ENCODE measurements at places on chromosomes 4 and X.

DNA sequence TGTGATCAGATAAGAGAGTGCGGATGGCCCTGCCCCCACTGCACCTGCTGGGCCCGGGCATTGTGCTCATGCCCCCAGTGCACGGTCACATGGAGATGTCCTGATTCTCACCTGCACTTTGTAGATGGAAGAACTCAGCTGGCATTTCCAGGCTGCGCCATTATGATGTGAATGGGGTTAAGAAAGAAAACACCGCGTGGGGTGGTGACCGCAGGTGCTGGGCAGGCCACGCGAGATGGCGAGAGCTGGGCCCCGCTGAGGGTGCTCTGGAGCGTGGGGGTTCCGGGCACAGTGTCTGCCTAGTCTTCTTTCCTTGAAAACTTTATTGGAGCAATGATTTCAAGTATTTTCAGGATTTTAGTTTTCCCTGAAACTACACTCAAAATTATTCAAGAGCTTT lies 17.8 kb upstream of the HGFAC start:
- DNase-seq: no peak

DNA sequence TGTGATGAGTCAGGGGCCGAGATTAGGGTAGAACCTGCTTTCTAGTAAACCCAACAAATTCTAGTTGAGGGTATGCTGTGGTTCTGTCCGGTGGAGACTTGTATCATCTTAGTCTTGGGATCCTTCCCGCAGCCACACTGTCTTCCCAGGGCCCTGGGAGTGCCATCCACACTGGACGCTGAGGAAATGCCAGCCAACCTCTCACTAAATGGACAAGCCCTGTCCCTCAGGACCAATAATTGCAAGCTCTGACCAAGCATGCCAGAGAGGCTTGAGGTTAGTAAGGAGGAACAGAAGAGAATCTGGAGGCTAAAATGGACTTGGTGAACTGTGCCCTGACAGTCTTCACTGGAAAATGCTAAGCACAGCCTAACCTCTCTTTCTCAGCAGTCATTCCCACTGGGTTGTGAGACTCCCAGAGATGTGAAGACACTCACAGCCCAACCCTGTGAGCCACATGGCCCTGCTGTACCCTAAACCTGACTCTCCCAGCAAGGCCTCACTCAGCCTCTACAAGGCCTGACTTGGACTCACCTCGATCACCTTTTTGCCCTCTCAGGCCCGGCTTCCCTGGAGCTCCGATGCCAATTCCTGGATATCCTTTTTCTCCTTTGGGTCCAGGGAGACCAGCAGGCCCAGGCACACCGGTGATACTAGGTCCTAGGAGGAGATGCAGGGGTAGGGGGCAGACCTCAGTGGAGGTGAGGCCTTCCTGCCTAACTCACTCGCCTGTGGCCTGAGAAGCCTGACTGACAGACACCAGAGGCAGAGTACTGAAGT lies 77.6 kb downstream of the ATG4A start:
- no peak for DNase-seq

- no peak for DNase-seq
Observed at GRCh38 chr4:19038231-19038630, 1016.7 kb upstream of the LCORL start.

DNA sequence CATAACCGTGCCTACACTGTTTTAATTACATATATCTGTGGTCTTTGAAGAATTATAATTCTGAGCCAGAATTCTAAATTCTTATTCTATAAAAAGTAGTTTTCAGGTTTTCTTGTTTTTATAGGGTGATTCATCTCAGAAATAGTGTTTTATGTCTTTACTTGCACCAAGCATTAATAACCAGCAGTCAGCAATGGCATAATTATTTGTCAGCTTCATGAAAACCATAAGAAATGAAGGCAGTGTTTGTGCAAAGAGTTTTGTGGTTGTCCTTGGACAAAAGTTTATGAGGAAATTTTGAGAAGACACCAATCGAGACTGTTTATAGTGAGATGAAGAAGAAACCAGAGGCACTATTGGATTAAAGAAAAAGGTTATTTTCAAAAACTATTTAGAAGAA lies 37.2 kb downstream of the EDNRA start:
- no peak for DNase-seq

- no peak for DNase-seq
Observed at GRCh38 chrX:101411984-101412383, 4.0 kb downstream of the HNRNPH2 start.

DNA sequence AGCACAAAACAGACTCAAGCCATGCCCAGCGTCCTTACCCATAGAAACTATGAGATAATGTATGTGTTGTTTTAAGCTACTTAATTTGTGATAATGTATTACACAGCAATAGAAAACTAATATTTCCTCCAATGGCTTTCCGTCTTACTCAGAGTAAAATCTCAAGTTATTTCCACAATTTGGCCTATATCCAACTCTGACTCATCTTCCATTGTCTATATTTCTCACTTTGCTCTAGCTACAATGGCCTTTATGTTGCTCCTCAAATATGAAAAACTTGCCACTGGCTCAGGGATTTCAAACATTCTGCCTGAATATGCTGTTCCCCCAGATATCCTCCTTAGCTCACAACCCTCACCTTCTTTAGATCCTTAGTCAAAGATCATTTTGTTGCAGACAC lies 31.6 kb downstream of the IQCM start:
- no peak for DNase-seq

GRCh38 chrX:129781680-129782495 lies 2.1 kb downstream of the SASH3 start:
- DNase-seq: no peak

GRCh38 chrX:102154218-102154860 lies 1.4 kb downstream of the BEX5 start:
- no peak for DNase-seq

- DNase-seq: no peak
Observed at GRCh38 chr4:17469931-17470674, 41.8 kb downstream of the QDPR start.

DNA sequence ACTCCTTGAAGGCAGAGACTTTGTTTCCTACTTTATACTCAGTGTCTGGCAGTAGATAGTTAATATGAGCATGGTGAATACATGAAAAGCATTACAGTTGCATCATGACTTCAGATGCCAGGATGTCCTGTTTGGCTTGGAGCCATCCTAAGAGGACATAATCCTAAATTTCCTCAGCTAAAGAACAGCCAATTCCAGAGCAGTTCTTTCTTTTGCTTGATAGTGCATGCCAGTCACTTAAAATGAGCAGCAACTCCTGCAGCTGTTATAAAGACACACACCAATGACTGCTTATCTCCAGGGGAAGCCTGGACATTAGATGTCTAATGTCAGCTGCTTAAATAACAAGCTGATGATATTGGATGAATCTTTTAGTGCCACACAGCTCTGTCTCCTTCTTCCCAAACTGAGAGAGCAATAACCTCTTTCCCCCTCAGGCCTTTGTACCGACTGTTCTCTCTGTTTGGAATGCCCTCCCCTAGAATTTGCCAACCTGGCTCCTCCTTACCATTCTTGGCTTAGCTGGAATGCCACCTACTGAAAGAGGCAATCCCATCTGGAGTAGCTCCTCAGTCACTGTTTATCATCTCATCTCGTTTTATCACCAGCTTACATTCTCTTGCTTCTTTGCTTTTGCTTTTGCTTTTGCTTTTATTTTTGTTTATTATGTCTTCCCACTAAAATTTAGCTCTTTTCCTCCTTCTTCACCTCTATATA lies 100.8 kb upstream of the USP38 start:
- no peak for DNase-seq

DNA sequence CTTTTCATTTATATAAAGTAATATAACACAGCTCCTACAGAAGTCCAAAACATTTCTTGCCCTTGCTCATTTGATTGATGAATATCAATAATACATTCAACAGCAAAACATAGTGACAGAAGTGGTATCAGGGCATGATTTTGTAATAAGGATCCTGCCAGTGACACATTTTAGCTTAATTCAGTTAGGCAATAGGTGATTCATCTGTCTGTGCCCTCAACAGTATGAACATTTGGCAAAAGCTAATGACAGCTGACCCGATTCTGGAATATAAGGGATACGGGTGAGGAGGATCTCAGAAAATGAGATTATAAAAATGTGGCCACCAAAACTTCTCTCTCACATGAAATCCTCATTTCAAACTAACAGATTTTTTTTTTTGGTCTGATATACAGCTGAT lies 294.0 kb downstream of the CAMK2D start:
- no peak for DNase-seq

DNA sequence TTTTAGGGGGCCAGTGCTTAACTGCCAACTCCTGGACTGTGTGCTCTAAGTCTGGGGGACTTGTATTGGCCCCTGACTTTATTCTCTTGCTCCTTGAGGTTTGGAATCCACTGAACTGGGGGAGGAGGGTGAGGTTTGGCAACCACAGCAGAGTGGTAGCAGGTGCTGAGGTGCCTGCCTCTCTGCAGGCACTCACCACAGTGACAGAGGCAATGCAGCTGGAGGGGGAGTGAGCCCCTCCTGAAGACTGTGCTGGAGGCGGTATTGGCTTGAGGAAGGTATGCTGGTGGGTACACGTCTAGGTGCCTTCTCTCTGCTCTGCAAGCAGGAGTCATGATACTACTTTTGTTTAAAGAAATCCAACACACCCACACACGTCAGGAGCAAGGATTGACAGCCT lies 24.6 kb downstream of the CFAP299 start:
- no peak for DNase-seq

DNA sequence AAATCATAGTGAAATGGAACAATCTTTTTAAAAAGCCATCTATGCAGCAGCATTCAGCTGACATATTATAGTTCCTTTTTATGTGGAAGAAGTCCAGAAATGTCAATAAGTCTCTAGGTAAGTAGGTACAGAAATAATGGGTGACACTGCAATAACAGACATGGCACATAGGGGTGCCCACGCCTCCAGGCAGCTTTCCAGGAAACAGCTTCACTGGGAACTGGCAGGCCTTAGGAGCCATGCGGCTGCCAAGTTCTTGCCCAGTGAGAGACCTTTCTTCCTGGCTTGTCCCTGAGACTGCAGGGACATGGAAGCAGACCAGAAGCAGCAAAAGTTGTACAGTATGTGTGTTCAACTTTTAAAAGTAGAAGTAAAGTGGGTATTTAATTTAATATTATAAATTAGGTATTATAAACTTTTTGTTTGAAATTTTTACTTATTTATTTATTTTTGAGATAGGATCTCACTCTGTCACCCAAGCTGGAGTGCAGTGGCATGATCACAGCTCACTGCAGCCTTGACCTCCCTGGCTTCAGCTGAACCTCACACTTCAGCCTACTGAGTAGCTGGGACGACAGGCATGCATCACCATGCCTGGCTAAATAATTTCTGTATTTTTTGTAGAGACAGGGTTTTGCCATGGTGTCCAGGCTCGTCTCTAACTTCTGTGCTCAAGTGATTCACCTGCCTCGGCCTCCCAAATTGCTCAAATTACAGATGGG lies 12.1 kb upstream of the ETNPPL start:
- no peak for DNase-seq

GRCh38 chrX:112636951-112637581 lies 42.7 kb downstream of the LHFPL1 start:
- DNase-seq: no peak

DNA sequence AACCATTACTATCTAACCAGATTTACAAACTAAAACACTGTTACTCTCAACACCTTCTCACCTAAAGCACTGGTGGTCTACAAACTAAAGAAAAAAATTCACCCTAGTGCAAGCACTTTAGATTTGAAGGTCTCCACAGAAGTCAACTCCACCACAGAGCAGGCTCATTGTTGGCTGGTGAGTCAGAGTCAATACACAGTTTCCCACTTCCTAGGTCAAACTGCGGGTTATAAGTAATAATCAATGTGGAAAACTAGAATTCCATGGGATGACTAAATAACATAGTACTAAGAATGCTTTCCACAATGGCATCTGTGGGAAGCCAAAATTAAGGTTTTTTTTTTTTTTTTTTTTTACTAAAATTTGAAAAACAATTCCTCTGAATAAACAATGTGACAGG lies 191.8 kb downstream of the PDGFC start:
- DNase-seq: no peak

DNA sequence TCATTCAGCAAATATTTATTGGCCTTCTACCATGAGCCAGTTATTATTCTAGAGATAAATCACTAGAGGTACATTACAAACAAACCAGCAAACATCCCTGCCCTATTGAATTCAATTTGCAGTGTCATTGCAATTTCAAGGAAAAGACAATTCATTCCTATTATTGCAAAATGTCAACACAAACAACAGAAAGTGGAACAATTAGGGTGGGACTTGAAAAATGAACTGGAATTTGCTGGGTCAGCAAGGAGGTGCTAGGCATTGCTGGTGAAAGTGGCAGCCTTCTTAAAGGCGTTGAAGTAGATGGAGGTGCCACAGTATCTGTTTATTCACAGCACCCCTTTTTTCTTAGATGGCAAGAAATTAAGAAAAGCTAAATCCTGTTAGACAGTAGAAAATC lies 224.0 kb upstream of the BMP3 start:
- DNase-seq: no peak

- no peak for DNase-seq
Observed at GRCh38 chrX:10759141-10759799, 138.9 kb upstream of the MID1 start.

- DNase-seq: peak; percentile 5
Observed at GRCh38 chr4:85498068-85498733, 23.3 kb downstream of the ARHGAP24 start.

- DNase-seq: no peak
Observed at GRCh38 chr4:42965326-42965725, 72.8 kb downstream of the GRXCR1 start.

GRCh38 chr4:99013884-99014523 lies 18.5 kb downstream of the METAP1 start:
- DNase-seq: no peak

DNA sequence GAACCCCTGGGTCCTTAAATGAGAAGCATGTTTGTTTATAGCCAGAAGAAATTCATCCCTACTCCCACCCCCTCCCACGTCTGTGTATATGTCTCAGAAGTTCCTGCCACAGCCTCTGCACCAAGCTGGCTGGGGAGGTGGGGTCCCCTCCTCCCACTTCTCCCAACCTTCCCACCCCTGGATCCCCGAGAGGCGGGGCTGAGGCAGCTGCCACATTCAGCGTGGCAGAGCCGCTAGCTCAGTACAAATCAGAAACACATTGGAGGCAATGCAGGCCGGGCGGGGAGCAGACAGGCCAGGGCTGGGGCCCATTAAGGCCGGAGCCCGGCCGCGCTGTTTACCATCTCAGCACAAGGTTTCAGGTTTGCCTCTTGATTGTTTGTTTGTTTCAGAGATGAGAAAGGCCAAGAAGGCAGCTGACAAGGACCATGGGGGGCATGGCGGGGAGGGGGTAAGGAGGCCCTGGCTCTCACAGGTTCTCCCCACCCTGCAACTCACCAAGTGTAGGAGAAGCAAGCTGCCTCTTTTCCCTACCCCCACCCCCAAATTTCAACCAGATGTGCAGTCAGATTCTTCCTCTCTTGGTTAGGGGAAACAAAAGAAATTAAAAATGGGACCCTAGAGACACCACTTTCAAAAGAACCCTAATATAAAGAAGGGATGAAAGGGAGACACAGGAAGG lies 22.3 kb downstream of the PJA1 start:
- DNase-seq: no peak

Measured in bone marrow (tissue), 2 donors.